ENCODE measurements at places on chromosomes 1 and 21.

GRCh38 chr1:95126366-95126765, 9.2 kb downstream of the TLCD4 start:
- DNase-seq = no peak

DNA sequence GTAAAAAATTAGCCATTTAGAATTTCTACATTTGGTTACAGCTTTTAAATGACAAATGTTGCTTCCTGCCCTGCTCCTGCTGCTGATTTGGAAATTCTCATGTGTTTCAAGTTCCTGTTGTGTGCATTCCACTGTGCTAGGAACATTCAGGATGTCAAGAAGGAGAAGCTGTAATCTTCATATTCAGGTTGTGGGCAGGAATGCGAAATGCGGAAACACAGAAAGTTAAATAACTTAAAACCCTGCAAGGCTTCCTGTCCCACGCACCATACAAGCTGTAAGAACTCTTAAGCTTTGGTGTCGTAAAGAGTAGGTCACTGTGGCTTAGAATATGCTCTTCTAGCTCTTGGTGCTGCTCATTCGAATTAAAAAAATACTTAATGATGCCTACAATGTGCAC, 52.6 kb downstream of the S100B start:
- DNase-seq = no peak

DNA sequence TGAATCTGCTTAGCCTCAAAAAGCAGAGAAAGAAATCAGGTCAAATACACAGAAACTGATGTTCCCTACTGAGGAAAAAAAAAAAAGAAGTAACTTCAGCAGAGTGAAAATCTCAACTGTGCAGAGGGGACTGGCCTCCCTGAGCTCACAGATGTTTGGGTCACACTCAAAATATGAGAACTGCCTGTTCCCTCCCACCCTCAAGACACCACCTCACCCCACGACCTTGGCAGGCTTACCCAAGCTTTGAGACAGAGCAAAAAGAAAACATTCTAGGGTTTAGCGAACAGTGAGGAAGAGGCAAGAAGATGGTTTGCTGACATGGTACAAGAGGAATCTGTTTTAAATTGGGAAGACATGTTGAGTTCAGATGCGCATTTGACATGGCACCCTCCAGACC, 48.8 kb downstream of the NID1 start:
- DNase-seq = no peak

DNA sequence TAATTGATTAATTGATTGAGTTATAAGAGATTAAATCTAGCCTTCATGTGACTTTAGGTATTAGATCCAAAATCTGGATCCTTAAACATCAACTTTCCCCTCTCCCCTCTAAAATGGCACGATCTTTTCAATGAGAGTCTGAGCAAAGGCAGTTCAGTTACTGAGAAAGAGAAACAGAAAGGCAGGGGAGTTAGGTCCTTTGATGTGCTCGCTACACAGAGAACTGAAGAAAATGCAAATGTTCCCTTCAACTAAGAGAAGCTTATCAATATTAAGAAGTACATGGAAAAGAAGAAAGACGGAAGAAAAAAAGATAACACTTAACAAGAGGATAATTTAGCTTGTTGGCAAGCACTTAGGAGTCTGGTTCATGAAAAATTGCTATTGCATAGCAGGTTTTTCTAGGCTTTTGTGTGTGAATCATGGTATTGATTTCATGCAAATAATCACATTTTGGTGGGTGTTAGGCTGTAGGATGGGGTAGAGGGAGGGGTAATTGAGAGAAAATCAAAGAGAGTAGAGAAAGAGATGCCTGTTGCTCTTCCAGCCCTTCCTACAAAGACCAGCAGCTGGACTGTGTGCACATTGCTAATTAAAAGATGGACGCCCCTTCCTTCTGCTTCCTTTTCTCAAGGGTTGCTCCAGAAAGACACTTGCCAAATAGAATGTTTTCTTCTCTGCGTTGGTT, 307.6 kb upstream of the PLXNA2 start:
- DNase-seq = no peak

DNA sequence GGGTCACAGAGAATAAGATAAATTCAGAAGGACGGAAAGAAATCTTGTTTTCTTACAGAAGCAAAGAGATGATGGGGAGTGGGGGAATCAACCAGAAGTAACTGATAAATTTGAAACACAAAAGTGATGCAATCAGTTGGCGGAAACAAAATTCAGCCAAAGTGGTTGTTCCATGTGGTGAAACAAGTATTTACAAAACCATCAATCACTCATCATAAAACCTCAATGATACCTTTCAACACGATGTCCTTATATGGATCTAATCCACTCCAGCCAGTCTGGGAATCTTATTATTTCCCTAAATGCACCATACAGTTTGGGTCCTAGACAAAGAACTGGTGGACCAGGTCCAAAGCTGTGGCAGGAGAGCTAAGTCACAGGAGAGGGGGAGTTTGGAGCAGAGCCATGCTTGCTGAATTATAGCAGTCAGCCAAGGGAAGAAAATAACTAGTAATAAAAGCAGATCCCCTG, 303.8 kb upstream of the LRRC7 start:
- DNase-seq = no peak
